ENCODE measurements at places on chromosomes 2 and 18. TPM values are rescaled to one million over a fixed set of nuclear protein-coding genes. Genes with fewer than 3 reads are reported as not detected.

The NOL4 gene
- total RNA-seq = not detected

The SNRNP200 gene
- total RNA-seq = 49.4 TPM

The LYG1 gene
- total RNA-seq = 0.57 TPM

The IMPACT gene
- total RNA-seq = 13.8 TPM

The KIF1A gene
- total RNA-seq = not detected
